ENCODE measurements at places on chromosomes 6 and 20.

DNA sequence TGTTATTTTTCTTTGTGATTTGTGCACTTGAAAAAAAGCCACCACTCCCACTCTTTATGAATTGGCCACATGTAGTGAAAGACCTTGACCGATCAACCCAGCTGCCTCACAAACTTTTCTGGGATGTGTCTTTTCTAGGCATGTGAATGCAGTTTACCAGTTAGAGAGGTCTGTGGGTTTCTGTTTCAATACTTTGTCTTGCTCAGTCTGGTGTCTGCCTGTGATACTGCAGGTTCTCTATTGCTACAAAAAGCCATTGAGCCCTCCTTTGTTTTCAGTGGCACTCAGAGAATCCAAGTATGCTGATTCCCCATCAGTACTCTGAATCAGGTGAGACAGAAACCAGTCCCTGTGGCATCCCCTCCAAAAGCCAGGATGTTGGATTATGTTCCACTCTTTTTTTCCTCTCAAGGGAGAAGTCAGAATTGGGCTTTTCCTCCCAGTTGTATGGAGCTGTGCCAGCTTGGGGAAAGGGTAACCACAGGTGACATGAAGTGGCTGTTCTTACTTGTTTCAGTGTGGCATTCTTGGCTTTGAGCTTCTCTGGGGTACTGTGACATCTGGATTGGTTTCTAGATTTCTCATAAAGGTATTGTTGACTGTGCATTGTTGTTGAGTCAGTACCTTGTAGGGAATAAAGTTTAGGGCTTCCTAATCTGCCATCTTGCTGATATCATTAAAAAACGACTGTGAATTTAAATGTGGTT, 26.3 kb upstream of the ZFP64 start:
- no peak for DNase-seq

- no peak for DNase-seq
These were observed 18.6 kb downstream of the CCDC167 start for GRCh38 chr6:37480951-37481534.

DNA sequence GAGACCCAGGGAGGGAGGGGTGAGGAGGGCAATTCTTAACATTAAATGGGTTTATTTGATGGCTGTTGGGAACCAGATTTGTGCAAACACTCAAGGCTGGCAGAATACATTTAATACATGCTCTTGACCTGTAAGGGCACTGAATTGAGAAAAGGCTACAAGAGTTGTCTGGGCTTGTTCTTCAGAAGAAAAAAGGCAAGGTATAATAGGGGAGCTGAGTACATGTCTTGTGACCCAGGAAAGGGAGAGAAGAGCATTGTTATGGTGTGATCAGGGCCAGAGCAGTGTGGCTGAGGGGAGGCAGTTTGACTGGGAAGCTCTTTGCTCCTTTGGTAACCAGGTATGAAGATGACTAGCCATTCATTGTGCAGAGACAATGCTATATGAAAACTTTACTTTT, 18.9 kb downstream of the KLHL31 start:
- DNase-seq: no peak

DNA sequence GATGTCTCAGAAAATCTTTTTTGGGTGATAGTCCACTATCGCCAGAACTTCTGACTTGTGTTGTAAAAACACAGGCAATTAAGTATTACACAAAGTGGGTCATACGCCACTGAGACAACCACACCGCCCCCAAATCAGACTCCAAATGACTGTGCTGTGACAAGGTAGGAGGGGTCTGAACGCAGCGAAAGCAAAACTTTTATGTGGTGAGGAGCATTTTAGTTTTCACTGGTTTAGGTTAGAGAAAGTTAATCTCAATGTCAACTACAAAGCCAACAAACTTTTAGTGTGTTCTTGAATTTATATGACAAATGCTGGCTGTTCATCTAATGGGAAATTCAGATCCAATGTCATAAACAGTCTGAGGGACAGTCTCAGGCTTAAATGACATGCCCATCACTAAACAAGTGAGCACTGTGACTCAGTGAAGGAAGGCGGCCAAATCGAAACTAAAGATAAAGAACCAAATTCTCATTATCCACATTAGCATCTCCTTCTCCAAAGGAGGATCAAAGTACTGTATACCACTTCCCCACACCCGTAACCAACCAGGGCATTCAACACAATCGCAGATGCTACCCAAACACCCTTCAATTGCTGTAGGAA, 186.7 kb downstream of the GJA10 start:
- DNase-seq: peak; percentile 94

DNA sequence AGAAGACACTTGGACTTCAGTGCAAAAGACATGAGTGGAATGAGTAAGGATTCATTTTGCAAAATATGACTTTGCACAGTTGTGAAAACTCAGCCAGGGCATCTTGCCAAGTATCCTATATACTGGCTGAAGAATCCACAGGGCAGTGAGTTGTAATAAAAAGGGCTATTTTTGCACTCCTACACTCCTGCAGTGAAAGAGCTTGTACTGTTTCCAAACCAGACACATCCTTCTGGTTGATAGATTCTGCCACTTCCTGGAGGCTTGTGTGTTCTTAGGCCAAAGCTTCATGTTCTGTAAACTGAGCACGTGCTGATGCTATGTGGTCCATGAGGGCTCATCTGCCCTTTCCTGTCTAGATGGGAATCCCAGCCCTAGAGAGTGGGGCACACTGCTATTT, 34.9 kb downstream of the GMPR start:
- no peak for DNase-seq

DNA sequence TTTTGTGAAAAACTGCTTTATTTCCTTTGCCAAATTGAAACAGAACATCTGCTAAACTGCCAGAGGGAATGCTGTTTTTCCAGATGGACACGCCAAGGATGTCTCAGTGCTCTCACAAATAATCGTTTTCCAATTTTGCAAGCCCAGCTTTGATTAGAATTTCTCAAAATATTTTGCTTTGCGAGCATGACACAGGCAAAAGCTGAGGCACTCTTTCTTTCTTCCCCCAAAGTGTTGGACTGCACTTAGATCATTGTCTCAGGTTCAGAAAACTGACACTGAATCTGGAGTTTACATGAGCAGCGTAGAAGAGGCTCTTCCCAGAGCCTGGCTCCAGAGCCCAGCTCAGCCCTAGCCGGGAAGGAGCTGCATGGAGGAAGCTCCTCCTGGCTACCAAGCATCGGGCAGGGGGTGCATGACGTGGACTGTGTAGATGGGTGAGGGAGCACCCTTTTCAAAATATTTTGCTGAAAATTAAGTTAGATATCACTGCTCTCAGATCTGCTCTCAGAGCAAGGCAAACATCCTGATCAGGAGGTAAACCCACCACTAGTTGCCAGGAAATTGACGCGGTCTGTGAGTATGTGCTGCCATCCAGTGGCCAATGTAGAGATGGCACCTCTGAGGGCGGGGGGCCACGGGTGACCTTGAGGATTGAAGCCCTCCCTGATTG, 107.5 kb downstream of the SLC22A3 start:
- peak; percentile 78 for DNase-seq

DNA sequence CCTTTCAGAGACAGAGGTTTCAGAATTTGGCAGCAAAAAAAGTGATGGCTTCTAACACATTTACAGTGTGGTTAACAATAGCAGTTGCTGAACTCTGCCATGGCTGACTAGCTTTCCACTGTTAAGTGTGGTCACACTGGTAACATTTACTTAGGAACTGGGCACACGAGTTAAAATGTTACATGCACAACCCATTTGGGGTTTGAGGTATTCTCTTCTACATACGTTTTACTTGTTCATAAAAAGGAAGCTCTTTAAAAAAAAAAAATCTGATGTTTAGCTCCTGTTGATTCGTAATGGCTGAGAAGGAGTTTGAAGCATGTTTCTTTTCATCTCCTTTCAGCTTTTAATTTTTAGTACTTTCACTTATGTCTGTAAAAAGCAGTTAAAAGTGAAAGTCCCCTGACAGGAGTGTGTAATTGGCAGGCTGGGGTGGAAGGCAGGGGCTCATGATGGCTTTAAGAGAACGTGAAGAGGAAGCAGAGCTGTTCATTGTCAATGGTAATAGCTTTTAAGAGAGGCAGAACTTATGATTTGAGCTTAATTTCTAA, 245.9 kb downstream of the FARS2 start:
- no peak for DNase-seq

GRCh38 chr6:11798538-11798937, 19.9 kb upstream of the ADTRP start:
- no peak for DNase-seq

- DNase-seq: no peak
These were observed 15.1 kb downstream of the TBC1D32 start for GRCh38 chr6:121319112-121319553.

DNA sequence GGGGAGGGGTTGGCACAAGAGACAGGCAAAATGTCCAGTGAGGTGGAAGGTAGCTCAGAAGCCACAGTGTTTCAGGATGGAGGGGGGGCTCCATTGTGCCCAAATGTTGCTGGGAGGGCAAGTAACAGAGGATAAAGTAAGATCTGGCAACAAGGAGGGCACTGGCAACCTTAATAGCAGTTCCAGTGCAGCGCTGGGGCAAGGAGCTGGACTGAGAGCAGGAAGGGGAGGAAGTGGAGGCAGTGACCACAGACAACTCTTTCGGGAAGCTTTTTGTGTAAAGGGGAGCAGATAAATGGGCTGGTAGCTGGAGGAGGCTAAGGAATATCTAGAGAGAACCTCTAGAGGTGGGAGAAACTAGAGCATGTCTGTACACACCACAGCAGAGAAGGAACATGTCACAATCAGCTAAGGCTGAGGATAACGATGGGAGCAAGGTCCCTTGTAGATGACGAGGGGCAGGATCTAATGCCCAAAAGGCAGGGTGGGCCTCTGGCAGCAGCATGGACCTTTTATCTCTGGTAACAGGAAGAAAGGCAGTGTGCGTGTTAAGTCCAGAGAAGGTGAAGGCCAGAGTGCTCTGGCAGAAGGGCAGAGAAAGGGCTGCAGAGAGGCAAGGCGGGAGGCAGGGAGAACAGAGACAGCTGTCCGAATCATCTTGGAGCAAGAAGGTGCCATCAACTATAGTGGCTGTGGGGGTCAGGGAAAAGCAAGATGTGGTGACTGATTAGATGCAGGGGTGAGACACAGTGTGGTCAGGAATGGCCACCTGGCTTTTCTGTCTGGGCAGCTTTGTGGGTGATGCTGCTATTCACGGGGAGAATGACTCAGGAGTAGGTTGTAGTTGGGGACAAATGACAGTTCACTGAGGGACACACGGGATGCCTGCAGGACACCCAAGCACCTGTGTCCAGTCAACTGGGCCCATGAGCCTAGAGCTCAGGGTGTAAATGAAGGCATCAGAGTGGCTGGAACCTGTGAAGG, 17.4 kb downstream of the TMEM242 start:
- DNase-seq: no peak

- no peak for DNase-seq
These were observed 7.5 kb upstream of the KCNK5 start for GRCh38 chr6:39236742-39237141.

DNA sequence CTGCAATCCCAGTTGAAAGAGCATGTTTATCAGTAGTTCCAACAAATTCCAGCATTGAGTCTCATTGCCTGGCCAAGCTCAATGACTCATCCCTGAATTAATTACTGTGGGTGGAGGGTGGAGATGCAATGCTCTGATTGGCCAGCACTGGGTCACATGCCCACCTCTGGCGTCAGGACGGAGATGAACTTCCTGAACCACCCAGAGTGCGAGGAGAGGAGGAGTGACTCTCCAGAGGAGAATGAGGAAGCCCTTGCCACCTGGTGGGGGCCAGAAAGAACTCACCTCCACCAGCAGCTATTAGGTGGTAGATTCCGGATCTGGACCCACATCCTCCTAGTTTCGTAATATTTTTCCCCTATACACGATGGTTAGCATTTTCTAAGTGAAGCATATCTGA, 283.9 kb downstream of the TBC1D7 start:
- DNase-seq: no peak

DNA sequence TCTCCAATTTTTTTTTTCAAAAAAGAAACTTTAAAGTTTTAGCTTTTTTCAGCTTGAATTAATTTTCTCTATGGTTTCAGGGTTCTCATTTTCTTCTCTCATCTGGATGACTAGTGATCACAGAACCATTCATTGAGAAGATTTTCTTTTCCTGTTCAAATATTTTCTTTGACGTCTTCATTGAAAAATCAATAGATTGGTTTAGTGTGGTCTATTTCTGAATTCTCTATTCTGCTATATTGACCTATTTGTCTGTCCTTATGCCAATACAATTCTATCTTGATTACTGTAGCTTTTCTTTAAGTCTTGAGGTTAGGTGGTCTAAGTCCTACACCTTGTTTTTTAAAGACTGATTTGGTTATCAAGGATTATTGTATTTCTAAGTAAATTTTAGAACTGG, 150.2 kb upstream of the MAN1A1 start:
- DNase-seq: no peak

DNA sequence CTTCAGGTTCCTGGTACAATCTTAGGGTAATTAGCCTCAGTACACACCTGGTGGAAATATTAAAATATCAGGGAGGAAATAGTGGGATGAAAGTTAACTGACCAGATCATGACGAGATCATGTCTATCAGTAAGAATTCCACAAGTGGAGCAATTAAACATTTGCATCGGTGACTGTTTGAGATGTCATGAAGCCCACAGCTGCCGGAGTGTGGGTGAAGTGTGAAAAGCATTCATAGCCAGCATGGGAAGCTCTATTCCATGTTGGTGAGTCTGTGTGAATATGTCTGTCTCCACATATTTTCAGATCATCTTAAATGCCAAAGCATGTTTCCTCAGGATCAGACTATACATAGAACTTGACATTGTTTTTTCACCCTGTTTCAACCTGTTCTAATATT, 142.8 kb downstream of the IPCEF1 start:
- DNase-seq: no peak

DNA sequence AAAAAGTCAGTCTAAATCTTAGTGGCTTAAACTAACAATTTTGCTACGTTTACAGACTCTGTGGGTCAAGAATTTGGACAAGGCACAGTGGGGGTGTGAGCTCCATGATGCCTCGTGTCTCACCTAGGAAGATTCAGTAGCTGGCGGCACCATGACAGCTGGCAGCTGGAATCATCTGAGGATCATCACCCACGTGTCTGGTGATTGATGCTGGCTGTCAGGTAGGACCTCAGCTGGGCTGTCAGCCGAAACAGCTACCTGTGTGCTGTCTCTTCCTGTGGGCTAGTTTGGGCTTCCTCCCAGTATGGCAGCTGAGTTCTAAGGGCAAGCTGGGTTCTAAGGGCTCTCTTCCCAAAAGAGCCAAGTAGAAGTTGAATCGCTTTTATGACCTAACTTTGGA, 26.4 kb upstream of the DLGAP4 start:
- DNase-seq: no peak

GRCh38 chr20:58312836-58313235, 3.3 kb downstream of the RAB22A start:
- DNase-seq: peak; percentile 53

GRCh38 chr20:52809003-52809402, 163.2 kb upstream of the TSHZ2 start:
- no peak for DNase-seq

- DNase-seq: no peak
These were observed 78.5 kb upstream of the FRMD1 start for GRCh38 chr6:168157272-168158212.

GRCh38 chr20:52747845-52748284, 224.3 kb upstream of the TSHZ2 start:
- DNase-seq: no peak

DNA sequence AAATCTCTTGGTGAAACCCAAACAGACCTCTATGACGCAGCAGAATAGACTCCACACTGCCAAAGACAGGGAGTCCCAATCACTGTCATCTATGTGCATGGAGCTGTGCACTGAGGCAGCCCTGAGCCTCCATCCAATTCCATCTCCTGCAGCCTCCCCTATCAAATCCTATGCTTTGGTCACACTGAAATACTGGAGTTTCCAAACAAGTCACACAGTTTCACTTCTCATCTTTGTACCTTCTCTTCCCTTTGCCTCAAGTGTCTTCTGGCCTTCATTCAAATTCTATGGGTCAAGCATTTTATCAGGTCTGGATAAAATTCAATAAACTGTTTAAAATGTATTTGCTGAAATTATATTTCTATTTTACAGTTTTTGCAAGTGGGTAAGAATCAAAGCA, 38.5 kb downstream of the FBXL4 start:
- DNase-seq: no peak

Measured in activated CD4-positive, alpha-beta memory T cell treated with anti-CD3 and anti-CD28 coated beads for 36 hours (primary cell).